Esophagus mucosa (tissue), 1 donor: ENCODE measurements at places on chromosomes 4 and X. TPM values are rescaled to one million over a fixed set of nuclear protein-coding genes. Genes with fewer than 3 reads are reported as not detected.

DNA sequence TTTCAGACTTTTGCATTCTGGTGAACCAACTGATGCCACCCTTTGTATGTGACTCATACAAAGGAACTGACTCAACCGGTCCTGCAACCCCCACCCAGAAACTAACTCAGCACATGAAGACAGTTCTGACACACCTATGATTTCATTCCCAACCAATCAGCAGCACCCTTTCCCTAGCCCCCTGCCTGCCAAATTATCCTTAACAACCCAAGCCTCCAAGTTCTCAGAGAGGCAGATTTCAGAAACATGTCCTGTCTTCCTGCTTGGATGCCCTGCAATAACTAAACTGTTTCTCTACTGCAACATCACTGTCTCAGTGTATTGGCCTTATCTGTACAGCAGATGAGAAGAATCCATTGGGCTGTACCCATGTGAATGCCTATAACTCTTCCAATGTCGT, 284.7 kb downstream of the CAMK2D start:
- ATAC-seq, result peak; percentile 91

CLTRN gene
- 0.20 TPM for total RNA-seq

AREG gene
- total RNA-seq, result 21.0 TPM

GRCh38 chr4:118682928-118683327, 2.3 kb upstream of the METTL14 start:
- ATAC-seq, result no peak

GRCh38 chrX:41449615-41450014, 2.5 kb downstream of the NYX start:
- ATAC-seq, result peak; percentile 29

CD99L2 gene
- 4.9 TPM for total RNA-seq

DNA sequence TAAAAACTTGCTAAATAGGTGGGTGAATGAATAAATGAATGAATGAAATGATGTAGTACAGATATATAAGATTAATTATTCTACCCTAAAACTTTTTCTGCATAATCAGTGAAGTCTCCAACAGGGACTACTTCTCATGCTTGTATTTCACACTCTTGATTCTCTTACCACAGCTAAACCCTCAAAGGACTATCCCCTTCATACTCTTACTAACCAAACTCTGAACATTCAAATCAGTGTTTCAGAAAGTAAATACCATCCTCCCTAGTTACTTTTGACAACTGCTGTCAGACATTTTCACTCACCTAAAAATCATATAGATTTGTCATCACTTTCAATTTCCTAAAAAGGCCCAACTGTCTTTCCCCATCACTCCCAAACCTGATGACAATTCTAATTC, 234.3 kb upstream of the HHIP start:
- no peak for ATAC-seq

SLC6A8 gene
- total RNA-seq, result 62.0 TPM

- no peak for ATAC-seq
These were observed 112.1 kb upstream of the DDIT4L start for GRCh38 chr4:100302061-100303026.

GRCh38 chr4:124025428-124025827, 628.8 kb downstream of the SPRY1 start:
- ATAC-seq, result no peak

DNA sequence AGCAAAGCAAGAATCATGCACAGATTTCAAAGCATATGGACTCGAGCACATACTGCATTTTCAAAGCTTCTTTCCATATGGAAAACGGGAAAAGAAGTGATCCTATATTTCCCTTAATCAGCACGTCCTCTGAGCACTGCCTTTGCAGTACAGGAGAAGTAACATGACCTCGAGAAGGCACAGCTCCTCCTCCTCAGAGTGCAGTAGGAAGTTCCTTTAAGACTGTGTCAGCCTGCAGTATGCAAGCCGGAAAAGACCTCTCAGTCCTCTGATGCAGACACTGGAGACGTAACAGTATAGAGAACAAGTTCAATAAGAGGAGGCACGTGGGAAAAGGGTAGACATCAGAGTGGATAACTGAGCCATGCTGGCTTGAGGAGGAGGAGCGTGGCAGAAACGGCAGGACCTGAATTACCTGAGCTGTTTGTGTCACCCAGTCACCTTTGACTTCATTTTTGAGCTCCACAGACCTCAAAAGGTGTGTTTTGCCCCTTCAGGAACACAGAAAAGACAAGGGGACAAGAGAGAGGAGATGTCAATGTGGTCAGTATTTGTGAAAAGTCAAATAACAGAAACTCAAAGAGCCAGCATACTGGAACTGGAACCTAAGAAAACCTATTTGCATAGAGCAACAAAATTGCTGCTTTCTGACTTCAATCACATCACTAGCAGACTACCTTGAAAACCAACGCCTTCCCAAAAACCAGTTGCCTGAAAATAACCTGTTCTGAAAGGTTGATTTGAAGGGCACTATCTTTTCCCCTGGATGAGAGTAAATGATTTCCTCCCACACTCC, 20.8 kb downstream of the IRF2 start:
- ATAC-seq, result peak; percentile 81

GRCh38 chrX:2677764-2678163, 13.3 kb upstream of the CD99 start:
- peak; percentile 99 for ATAC-seq

- ATAC-seq, result no peak
These were observed 80.4 kb downstream of the FRAS1 start for GRCh38 chr4:78137532-78137931.

GRCh38 chrX:1215123-1215823, 2.8 kb upstream of the CRLF2 start:
- ATAC-seq, result no peak

DNA sequence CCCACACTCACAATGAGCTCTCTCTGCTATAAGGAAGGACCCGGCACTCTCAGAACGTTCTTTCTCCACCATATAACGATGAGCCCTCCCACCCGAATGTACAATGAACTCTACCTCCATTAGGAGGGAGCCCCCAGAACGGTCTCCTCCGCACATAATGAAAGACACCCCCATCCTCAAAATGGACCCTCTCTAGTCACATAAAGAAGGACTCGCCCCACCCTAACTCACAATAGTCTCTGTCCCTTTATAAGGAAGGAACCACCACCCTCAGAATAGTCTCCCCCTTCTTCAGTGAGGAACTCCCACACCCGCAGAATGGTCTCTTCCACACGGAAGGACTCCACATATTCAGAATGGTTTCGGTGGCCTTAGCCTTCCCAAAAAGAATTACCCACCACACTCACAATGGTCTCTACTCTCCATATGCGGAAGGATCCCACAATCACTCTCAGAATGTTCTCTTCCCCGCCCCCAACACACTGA, 477 bp downstream of the SLC35A2 start:
- peak; percentile 23 for ATAC-seq

DNA sequence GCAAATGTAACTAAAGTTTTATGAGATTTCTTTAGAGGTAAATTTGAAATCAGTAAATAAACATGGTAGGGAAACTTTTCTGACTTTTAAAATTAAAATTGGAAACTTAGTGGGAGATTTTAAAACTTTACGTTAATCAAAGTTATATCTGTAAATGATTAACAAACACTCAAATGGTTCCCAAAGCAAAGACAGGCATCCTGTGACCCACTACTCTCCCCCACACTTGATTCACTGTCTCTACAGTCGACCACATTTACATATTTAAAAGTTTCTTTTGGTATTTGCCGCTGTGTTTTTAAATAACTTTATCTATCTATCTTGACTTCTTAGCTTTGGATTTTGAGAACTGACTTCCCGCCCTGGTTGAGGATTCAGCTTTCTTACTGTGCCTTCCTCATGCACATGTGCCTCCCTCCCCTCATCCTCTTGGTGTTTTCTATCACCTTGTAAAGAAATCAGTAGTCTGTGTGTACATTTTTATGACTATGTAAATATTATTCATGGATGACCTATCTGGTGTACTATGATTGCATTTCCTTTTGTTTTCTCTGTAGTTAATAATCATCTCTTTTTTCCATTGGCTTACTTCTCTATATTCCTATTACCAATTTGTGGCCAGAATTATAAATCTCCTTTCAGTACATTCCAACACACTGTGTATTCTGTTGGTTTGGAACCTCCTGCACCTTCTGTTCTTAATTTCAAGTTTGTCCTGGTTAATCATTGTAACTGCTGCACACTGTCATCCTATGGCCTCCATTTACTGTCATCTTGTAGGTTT, 72.6 kb downstream of the WWC2 start:
- no peak for ATAC-seq

- ATAC-seq, result no peak
These were observed 340.7 kb downstream of the DHX15 start for GRCh38 chr4:24243641-24244040.

HSFX2 gene
- not detected for total RNA-seq

GRCh38 chrX:4638036-4638435, 924.6 kb upstream of the PRKX start:
- ATAC-seq, result no peak

DNA sequence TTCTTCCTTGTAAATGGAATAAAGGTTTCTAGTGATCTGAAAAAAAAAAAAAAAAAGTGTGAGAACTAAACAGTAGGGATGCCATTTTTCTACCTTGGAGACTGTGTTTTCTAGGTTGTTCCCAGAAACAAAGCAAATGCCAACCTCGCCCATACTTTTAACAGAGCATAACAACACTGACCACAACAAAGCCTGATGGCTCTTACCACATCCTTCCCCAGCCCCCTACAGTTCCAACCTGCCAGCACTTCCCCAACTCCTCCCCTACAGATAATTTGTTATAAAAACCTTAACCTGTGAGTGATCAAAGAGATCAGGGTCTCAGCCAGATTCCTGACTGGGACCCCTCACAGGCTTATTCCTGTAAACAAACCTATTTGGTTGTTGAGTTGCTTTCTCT, 940.0 kb downstream of the SH3BGRL start:
- no peak for ATAC-seq

GRCh38 chr4:179626687-179627086, 2184.4 kb upstream of the AGA start:
- ATAC-seq, result no peak

- no peak for ATAC-seq
These were observed 638.9 kb downstream of the MID1IP1 start for GRCh38 chrX:39439906-39440798.

- no peak for ATAC-seq
These were observed 53.5 kb downstream of the REELD1 start for GRCh38 chr4:146267826-146268225.

NCAPG gene
- total RNA-seq, result 13.3 TPM

GRCh38 chr4:40403081-40403480, 67.9 kb downstream of the CHRNA9 start:
- ATAC-seq, result peak; percentile 48

VGLL1 gene
- 0.36 TPM for total RNA-seq

IL15 gene
- 1.9 TPM for total RNA-seq

DNA sequence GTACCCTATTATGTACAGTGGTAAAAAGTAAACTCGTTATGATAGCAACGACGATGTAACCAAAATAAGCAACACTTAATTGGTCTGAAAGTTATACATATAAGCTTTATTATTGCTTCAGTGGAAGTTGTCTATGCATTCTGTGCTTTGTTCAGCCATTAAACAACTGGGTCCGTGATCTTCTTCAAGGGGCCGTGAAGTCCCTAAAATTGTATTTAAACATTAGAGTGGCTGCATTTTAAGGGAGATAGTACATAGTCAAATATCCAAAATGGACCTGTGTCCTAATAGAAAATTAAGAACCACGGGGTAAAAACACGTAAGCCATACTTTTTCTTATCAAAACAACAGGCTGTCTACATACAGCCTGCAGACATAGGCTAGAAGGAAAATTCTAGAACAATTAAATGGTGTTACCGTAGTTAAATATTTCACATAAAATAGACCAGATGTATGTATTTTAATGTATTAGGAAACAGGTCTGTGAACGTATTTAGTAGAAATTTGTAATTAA, 2.1 kb downstream of the GUCY1A1 start:
- no peak for ATAC-seq

- ATAC-seq, result no peak
These were observed 116.0 kb downstream of the CPEB2 start for GRCh38 chr4:15118292-15118691.

- ATAC-seq, result no peak
These were observed 28.9 kb upstream of the NDUFC1 start for GRCh38 chr4:139331185-139331584.

GRCh38 chrX:154006947-154007346, 12.8 kb downstream of the IRAK1 start:
- no peak for ATAC-seq

BEX1 gene
- not detected for total RNA-seq

- ATAC-seq, result no peak
These were observed at the start of gene EMCN for GRCh38 chr4:100517864-100518341. EMCN (minus strand) TSS chr4:100518022; CDS start chr4:100517914, 108 bp downstream.

DNA sequence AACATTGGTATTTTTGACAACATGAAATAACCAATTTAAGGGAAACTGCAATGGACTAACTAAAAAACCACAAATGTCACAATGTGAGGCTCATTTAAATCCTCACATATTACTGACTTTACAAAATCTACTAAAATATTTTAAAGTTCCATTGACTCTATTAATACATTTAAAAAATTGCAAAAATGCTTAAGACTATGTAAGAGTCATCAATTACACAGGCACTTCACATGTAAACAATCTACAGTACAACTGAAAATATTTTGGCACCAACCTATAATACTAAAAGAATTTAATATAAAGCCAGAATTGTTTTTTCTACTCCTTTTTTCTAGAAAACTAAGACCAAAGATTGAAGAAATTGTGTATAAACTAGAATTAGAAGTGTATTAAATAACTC, 76.8 kb upstream of the RBMXL3 start:
- ATAC-seq, result no peak

MRFAP1L1 gene
- total RNA-seq, result 28.1 TPM

DNA sequence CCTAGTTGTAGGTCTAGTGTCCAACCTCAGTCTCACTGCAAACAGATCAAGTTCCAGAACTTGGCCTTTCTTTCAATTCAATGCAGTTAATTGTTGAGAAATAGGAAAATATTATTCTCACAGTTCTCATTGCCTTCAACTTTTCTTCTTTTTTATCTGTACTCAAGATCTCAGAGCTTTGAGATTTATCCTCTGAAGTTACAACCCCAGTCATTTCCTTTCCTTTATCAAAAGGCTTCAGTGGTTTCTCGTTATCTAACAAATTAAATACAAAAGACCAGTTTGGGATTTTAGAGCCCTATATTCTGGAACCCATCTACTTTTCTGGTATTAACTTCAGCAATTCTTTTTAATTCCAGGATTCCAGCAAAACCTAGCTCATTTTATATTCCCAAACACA, 130.2 kb downstream of the TMA16 start:
- no peak for ATAC-seq
